ENCODE measurements at places on chromosomes 3 and 15. TPM values are rescaled to one million over a fixed set of nuclear protein-coding genes. Genes with fewer than 3 reads are reported as not detected.

The MEX3B gene
- 2.6 TPM for polyA plus RNA-seq

The SNX22 gene
- 1.2 TPM for polyA plus RNA-seq

The FSTL1 gene
- polyA plus RNA-seq: 0.01 TPM

The ANP32A gene
- polyA plus RNA-seq: 37.5 TPM

The C3orf62 gene
- polyA plus RNA-seq: 1.0 TPM

The THBS1 gene
- 0.52 TPM for polyA plus RNA-seq

The ROPN1 gene
- not detected for polyA plus RNA-seq

The PIAS1 gene
- polyA plus RNA-seq: 89.8 TPM

The CDCP1 gene
- 1.3 TPM for polyA plus RNA-seq

The PIERCE2 gene
- 0.14 TPM for polyA plus RNA-seq

The CALML4 gene
- polyA plus RNA-seq: 38.8 TPM

The BCHE gene
- not detected for polyA plus RNA-seq

The LSM3 gene
- 1.7 TPM for polyA plus RNA-seq

The MCCC1 gene
- 18.4 TPM for polyA plus RNA-seq

The CYP11A1 gene
- polyA plus RNA-seq: not detected

The HIGD2B gene
- polyA plus RNA-seq: not detected

The IL5RA gene
- not detected for polyA plus RNA-seq

The RHO gene
- 0.03 TPM for polyA plus RNA-seq

The PLS1 gene
- polyA plus RNA-seq: 0.09 TPM

The RETNLB gene
- polyA plus RNA-seq: not detected

The LRRC34 gene
- polyA plus RNA-seq: 0.17 TPM

The GOLGA8M gene
- not detected for polyA plus RNA-seq

The PRICKLE2 gene
- not detected for polyA plus RNA-seq

The PRR20G gene
- not detected for polyA plus RNA-seq

The A4GNT gene
- not detected for polyA plus RNA-seq

The WDR72 gene
- not detected for polyA plus RNA-seq

The CAMK2N2 gene
- not detected for polyA plus RNA-seq

The CDHR4 gene
- not detected for polyA plus RNA-seq

The KBTBD13 gene
- polyA plus RNA-seq: not detected
